ENCODE measurements at places on chromosomes 7 and 10.

- DNase-seq, result no peak
Observed at GRCh38 chr10:87640043-87640442, 19.6 kb upstream of the PAPSS2 start.

- no peak for DNase-seq
Observed at GRCh38 chr10:7428673-7429350, 18.0 kb upstream of the SFMBT2 start.

DNA sequence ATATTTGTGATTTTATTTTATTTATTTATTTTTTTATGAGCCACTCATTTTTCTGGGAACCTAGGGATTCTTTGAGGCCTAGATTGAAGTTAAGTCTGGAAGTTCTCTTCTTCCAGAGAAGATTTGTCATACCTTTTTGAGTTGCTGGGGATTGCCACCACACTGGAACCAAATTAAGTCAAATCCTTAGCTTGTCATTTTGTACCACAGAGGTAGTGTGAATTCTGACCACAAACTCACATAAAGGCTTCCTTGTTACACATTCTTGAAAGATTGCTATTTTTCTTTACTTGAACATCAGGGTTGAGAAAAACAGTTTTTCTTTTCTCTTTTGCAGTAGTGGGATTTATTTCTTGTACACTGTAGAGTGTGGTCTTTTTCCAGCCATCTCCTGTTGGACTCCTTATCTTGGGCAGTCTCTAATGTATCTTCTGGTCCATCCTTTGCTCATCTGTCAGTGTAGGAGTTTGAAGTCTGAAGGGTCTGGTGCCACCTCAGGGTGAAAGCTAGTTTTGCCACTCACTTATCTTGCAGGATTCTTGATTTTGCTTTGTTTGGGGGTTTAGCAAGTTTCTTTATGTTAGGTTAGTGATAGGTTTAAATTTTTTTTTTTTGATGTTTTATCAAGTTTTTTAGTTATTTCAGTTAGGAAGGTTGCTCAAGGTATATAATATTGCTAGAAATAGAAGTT, 24.8 kb downstream of the PCBD1 start:
- DNase-seq, result no peak

- no peak for DNase-seq
Observed at GRCh38 chr7:139679731-139680594, 97.8 kb downstream of the HIPK2 start.

GRCh38 chr10:60569681-60570080, 180.0 kb upstream of the ANK3 start:
- DNase-seq, result no peak

- DNase-seq, result no peak
Observed at GRCh38 chr7:142375710-142376313, 118.0 kb upstream of the PRSS58 start.

DNA sequence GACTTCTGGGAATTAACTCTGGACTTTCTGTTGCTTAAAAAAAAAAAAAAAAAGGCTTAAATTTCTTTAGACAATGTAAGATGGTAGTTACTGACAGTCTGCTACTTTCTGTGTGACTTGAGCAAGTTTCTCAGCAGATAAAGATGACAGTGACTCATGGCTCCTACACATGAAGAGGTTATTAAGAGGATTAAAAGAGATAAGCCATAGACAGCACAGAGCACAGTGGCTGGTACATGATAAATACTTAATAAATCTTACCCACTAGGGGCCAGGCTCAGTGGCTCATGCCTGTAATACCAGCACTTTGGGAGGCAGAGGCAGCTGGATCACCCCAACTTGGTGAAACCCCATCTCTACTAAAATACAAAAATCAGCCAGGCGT, 174.8 kb downstream of the JAZF1 start:
- DNase-seq, result no peak

- DNase-seq, result no peak
Observed at GRCh38 chr7:94344826-94345225, 49.9 kb upstream of the COL1A2 start.

- DNase-seq, result no peak
Observed at GRCh38 chr7:13984831-13985685, 4.4 kb downstream of the ETV1 start.

DNA sequence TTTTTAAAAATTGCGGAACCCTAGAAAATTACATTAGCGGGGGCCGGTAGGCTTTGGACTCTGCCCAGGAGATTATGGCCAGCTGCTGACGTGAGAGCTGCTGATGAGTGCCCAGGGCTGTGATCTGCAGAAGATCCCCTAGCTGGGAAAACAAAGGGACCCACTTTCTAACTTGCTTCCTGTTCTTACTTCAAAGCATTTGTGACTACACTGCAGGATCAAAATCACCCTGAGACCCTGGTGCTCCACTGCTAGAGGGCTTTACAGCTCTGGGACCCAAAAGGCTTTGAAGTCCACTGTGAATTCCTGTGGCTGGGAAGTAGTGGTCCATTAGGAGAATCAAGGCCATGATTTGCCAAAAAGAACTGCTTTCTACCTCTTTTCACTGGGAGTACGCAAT, 499.4 kb upstream of the AKR1E2 start:
- DNase-seq, result no peak

GRCh38 chr10:92619368-92619767, 26.4 kb downstream of the KIF11 start:
- DNase-seq, result no peak

DNA sequence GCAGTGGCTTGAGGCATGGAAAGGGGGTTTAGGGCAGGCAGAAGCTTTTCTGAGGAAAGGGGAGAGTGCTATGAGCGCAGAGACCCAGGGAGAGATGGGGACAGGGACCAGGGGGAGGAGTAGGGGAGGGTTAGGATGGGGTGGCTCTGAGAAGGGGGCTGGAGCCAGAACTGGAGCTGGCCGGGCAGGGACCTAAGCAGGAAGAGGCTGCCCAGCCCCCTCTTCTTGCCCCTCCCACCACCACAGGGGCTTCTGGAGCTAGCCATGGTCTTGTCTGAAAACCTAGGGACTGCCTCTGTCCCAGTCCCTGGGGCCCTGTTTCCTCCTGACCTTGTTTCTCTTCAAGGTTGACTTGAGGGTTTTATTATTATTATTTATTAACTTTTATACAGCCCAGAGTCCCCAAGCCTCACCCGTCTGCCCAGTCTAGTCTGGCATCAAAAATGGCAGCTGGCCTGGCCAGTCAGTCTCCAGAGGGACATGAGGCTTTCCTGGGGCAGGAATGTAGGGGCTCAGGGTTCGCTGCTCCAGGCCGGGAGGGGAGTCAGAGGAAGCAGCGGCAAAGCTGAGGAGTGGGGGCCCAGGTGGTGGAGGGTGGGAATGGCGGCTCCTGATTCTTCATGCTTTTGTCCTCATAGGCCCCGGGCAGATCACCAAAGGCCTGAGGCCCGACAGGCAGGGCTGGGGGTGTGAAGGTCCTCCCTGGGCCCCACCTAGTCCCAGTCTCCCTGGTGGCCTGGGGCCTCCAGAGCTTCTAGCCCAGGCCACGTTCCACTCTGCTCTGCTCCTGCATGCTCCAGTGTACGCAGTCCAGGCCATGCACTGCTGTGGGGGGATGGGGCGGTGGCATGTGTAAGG, 5.7 kb downstream of the TRIM8 start:
- DNase-seq, result no peak

DNA sequence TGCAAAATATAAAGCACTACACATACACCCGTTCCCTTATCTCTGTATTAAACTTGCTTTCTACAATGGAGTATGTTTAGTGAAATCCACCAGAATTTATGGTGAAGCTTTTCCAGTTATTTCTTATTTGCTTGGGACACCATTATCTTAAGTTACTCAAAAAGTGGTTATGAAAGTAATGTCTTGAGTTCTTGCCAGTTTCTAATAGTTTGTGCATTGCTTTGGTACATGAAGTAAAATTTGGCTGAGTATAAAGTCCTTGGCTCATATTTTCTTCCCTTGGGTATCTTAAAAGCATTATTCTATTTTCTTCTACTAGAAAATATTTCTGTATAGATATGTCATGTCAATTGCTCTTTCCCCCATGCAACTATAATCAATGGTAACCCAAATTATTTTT, 85.2 kb downstream of the POLR1F start:
- DNase-seq, result no peak

GRCh38 chr7:51154201-51154600, 162.4 kb downstream of the COBL start:
- no peak for DNase-seq

- no peak for DNase-seq
Observed at GRCh38 chr10:94546901-94547185, 1.3 kb downstream of the HELLS start.

GRCh38 chr7:105191331-105191730, 177.3 kb downstream of the KMT2E start:
- DNase-seq, result no peak

DNA sequence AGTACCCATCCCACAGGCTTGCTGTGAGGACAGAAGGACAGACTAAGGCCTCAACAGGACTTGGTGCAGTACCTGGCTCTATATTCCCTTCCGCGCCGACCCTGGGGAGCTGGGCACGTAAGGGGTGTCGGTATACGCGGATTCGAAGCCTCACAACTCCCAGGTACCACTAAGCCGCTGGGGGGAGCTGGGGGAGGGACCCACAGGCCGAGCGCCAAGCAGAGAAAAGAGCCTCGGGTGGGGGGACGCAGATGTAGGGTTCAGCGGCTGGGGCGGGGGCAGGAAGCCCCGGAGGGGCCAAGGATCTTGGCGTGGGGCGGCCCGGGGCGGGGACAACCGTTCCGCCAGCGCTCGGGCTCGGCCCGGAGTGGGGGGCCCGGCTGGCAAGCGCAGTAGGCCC, 126.4 kb upstream of the ZNF746 start:
- peak; percentile 33 for DNase-seq

- DNase-seq, result no peak
Observed at GRCh38 chr10:119670717-119671116, 19.5 kb downstream of the BAG3 start.

GRCh38 chr10:103698266-103698665, 157.1 kb downstream of the SH3PXD2A start:
- no peak for DNase-seq

- peak; percentile 13 for DNase-seq
Observed at GRCh38 chr10:77925795-77926565, 575 bp downstream of the DLG5 start.

- no peak for DNase-seq
Observed at GRCh38 chr7:44167920-44168319, 21.3 kb downstream of the GCK start.

DNA sequence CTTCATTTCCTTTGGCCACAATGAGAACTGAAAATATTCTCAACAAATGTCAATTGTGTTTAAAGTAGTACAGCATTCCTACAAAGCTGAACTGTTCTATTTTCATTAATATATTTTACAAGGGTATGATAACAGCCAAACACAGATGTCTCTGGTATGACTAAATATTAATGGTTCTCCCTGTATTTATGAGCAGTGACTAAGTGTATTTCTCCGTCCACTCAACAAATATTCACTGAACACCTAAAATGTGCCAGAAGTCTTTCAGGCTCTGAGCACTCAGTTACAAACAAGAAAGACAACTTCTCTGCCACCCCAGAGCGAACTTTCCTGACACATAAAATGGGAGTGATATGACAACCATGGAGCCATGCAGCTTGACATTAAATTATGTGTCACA, 135.6 kb downstream of the VPS41 start:
- no peak for DNase-seq

DNA sequence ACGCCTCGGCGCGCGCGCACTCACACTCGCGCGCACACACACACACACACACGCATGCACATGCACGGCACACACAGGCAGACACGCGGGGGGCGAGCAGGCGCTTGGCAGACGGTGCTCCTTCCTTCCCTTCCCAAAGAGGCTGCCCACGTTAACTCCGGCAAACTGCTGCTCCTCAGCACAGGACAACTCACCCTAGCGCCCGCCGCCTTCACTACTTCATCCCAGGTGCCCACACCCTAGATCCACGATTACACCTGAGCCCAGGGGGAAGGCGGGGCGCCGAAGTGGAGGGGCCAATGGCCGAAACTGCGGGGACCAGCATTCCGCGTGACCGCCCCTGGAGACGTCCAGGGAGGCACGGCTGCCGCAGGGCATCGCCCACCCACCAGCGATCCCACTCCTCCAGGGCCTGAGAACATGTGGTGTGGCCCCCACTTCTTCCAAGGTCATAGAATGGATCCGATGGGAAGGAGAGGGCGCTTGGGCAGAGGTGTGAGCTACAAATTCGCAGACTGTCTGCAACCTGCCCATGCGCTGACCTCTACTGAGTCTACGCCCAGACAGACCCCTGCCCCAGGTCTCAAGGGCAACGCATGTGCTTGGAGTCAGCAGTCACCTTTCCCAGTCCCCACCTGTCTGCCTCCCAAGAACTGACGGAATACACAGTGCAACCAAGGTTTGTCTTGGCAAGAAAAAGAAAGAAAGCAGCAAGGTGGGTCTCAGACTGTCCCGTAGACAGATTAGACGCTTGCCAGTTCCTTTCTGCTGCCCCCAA, 74.6 kb downstream of the CALN1 start:
- no peak for DNase-seq

- no peak for DNase-seq
Observed at GRCh38 chr7:46933596-46933995, 648.3 kb downstream of the TNS3 start.

DNA sequence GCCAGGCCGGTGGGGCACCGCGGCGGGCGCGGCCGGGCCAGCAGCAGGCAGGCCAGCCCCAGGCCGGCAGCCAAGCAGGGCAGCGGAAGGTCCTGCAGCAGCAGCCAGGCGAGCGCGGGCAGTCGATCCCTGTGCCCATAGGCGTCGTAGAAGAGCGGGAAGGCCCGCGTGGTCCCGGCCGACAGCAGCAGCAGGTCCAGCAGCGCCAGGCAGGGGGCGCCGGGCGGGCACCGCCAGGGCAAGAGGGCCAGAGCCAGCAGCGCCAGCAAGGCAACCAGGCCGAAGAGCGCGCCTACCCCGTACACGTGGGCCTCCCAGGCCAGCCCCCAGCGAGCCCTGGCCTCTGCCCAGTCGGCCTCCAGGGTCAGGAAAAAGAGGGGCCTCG, 8.4 kb upstream of the RBM28 start:
- DNase-seq, result no peak

GRCh38 chr7:17446340-17446739, 147.9 kb downstream of the AHR start:
- DNase-seq, result no peak

DNA sequence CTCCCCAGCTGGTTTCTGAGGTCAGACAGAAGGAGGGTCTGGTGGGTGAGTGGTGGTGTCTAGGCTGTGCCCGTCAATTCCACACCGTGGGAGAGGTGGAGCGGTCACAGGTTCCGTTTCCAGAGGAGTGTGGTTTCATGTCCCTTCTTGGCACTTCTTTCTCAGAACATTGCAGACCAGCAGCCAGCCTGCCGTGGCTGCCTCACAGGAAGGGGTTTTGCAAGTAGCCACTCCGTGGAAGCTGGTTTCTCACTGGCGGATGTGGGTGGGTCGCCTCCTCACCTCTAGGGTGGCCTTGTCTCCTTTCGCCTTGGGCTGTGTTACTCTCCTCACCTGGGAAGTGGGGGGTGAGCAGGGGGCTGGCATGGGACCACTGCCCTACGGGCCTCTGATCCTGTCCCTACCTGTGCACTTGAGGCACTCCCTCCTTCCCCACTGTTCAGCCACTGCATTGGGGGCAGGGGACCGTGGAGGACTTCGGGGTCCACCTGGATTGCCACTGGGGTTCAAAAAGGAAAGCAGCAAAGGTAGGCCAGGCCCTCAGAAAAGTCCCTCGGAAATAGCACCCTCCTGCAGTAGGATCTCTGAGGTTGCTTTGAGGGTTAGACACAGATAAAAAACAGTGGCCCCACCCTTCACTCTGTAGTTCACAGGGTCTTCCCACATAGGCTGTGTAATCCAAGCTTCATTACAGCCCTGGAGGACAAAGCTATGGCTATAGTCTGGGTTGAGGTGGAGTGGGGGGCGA, 33.9 kb downstream of the TSPAN14 start:
- DNase-seq, result no peak
